Activated CD8-positive, alpha-beta memory T cell treated with anti-CD3 and anti-CD28 coated beads for 1 hour (primary cell): ENCODE measurements at places on chromosomes 12 and 14.

DNA sequence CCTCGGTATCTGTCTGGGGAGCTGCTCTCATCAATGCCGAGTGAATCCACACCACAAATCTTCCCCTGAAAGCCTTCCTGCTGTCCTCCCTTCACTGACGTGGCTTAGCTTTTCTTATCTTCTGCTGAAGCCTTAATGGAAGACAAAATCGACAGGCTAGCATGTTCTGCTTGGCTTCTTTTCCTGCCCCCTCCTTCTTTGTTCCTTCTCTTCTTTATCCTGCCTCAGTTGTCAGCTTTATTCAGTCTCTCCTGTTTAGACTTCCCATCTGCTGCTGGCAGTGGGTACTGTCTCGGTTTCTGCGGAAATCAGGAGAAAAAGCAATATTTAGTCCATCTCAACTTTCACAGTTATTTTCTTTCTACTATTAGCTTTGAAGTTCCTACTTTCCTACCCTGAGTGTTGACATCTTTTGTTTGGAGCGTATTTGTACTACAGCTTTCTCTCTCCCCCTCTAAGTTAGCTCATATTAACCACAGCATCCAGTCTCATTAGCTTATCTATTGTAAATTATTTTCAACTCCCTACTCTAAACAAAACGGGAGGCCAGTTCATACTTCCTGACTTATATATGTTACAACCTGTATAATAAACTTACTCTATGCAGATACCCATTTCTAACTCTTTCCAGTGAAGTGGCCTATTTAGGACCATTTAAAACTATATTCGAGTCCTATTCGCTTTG, 226.0 kb downstream of the DACT1 start:
- DNase-seq = no peak

DNA sequence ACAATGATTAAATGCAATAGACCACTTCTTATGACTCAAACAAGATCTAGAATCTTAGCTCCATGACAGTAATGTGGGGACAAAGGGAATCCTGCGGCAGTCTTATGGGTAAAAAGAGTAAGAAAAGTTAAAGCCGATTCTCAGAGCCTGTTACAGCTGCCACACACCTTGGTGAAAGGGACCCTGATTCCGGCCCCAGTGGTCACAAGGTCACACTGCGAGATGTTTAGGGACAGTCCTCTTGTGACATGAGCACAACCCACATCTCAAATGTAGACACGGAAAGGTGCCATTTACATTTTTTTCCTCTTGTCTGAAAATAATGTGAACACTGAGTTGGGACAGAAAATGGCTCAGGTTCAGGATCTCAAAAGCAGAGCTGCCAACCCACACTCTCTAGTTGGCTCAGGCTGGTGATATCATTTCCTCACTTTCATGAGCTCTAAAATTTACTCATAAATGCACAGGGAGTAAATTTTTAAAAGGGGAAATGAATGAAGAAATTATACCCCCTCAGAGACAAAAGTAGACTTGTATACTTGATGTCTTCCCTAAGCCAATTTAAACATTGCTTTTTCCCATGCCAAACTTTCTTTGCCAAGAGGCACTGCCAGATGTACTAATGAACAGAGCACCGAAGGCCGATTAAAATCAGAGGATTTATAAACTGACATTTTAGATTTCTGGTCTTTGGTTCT, 113.1 kb upstream of the OVCH1 start:
- no peak for DNase-seq

- DNase-seq = no peak
Observed at GRCh38 chr12:28936221-28936620, 212.9 kb upstream of the FAR2 start.

DNA sequence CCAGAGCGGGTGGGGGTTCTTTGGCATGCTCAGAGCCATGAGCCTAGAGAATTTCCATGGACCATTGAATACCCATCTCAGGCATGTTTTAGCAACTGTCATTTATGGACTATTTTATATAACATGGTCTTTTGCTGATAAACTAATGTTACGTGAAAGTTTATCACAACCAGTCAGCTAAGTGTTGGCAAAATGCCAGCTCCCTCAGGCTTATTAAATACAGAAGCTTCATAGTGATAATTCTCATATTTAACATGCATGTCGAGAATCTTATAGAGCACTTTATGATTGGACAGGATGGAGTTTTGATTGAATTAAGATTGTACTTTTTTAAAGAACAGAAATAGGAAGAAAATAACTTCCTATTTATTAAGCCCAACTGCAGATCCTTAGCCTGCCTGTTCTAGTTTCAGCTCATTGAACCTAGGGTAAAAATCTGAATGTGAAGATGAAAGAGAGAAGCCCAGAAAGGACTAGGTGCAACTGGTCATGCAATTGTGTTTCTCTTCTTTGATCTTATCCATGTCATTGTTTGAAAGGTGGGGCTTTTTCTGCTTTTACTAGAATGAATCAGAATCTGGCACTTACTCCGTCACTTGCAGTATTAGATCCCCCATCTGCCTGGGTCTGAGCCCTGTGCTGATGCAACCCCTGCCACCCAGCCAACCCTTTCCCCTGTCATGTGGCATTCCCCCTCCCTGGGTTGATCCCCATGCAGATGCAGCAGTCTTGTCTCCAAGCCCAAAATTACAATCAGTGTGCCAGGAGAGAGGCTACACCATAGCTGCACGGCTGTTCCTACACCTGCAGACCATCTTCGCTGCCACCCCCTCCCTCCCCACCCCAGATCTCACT, 134.6 kb upstream of the EVL start:
- no peak for DNase-seq

DNA sequence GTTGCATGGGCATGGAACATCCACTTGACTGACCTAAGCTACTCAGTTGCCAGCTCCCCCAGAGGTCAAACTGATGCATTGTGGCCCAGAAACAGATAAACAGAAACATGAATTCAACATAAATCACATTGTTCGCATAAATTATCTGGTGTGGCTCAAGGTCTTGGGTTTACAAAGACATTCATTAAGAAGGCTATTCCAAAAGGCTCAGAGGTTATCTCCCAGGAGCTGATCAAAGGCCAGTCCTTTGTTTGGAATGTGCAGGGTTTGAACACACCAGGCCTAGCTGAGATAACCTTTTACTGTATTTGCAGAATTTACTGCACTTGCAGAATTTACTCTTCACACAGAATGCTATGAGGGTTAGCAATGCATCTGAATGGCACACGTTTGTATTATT, 96.4 kb upstream of the DCD start:
- no peak for DNase-seq

GRCh38 chr12:49809906-49810389, 18.3 kb downstream of the NCKAP5L start:
- no peak for DNase-seq

- no peak for DNase-seq
Observed at GRCh38 chr14:21711360-21711961, 37.8 kb upstream of the OR4E1 start.

- DNase-seq = no peak
Observed at GRCh38 chr14:72519543-72519942, 374.4 kb downstream of the DPF3 start.

- no peak for DNase-seq
Observed at GRCh38 chr12:90058704-90059103, 350.1 kb upstream of the ATP2B1 start.

DNA sequence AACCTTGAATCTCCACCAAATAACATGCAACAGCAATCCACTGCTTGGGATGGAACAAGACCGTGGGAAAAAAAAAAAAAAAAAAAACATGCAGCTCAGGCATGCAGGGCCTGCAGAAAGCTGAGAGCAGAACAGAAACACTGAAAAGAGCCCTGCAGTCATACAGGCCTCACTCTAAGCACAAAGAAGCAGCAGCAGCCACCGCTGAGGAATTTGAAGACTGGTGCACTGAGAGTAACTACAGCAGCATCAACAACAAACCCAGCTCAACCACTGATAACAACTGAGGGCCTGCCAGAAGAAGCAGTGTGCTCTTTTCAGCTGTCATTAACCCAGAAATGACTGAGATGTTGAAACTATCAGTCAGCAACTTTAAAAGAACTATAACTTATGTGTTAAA, 354.7 kb upstream of the TMTC1 start:
- no peak for DNase-seq

GRCh38 chr12:123935956-123936355, 36.7 kb downstream of the CCDC92 start:
- DNase-seq = no peak

GRCh38 chr14:51307551-51307950, 67.5 kb downstream of the TMX1 start:
- DNase-seq = no peak

- no peak for DNase-seq
Observed at GRCh38 chr14:88668448-88669116, 105.7 kb downstream of the ZC3H14 start.

DNA sequence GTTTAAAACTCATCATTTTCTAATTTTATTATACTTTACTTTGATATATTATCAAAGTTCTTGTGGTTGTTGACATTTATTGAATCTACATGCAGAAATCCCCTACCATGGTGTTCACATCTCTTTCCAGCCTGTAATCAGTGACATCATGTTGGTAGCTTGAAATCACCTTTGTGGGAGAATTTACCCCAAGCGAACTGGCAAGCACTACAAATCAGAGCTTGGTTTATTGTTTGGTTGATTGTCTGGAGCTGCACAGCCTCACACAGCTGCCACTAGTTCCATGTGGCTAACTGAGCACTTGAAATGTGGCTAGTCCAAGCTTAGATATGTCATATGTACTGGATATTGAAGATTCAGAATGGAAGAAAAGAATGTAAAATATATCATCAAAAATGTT, 15.4 kb upstream of the KRT5 start:
- no peak for DNase-seq

DNA sequence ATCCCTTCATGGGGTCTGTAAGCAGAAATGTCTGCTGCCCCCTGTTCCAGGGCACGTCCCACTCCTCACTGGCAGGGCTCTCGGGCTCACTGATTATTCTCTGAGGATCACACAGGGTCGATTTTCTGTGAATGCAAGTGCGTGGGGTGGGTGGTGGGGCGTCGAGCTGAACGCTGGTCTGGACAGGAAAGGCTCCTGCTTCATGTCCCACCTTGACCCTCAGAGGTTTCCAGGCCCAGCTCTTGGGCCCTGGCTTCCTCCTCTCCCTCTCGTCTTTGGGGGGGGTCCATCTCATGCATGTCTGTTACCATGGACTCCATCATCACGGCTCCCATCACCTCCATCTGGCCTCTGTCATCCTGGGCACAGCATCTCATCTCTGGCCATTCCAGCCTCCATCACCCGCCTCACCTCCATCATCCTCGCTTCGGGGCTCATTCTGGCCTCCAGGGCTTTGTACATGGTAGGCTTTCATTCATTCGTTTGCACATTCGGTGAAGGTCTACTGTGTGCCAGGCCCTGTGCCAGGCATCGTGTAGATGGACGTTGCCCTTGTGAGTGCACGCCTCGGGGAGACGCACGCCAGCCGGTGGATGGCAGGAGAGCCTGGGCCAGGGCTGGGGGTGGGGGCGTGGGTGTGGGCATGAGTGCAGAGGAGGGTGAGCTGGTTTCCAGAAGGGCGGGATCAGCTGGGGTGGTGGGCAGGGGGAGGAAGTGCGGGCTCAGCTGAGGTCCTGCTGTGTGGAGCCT, 34.7 kb downstream of the RTL1 start:
- no peak for DNase-seq

GRCh38 chr12:91098941-91099340, 12.4 kb downstream of the LUM start:
- no peak for DNase-seq

- no peak for DNase-seq
Observed at GRCh38 chr14:31209605-31210004, 2.0 kb upstream of the HECTD1 start.

- DNase-seq = no peak
Observed at GRCh38 chr12:60191676-60192359, 596.0 kb downstream of the SLC16A7 start.

DNA sequence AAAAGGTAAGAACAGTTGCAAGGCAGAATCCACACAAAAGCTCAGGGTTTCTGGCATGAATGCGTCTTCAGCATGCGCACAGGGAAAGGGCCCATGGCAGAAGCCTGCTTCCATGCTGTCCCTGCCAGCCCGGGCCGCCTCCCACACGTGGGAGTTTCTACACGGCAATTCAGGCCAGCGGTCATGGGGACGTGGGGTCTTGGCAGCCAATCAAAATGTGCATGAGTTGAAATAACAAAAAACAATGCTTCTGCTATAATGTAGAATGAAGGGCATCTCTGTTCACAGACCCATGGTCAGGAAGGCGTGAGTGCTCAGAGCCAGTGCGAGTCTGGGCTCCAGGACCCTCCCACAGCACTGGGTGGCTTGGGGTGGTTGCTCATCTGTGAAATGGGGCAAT, 28.6 kb downstream of the AMN start:
- DNase-seq = no peak

- DNase-seq = no peak
Observed at GRCh38 chr12:3361146-3361545, 129.9 kb upstream of the PRMT8 start.

- DNase-seq = no peak
Observed at GRCh38 chr14:100576091-100577085, 10.8 kb downstream of the BEGAIN start.

GRCh38 chr12:7694556-7695236, 879 bp downstream of the GDF3 start:
- no peak for DNase-seq

DNA sequence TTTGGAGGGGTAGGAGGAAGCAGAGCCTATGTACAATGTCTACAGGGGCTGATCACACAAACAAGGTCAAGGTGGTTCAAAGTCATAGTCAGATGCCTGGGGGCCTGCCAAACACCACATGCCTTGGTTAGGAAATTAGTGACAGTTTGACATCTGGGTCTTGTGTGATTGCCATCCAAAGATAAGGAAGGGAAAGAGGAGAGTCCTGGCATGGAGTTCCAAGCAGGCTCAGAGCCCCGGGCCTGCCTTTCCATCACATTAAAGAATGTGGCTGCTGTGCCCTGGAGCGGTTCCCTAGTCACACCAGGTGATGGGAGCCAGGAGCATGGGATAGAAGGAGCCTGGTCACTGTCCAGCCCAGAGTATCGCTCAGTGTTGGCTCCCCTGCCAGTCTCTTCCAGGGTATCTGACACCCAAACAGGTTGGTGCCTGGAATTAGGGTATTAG, 53.6 kb upstream of the BCL2L14 start:
- DNase-seq = no peak
